ENCODE measurements at places on chromosomes 16 and 17. TPM values are rescaled to one million over a fixed set of nuclear protein-coding genes. Genes with fewer than 3 reads are reported as not detected.

GRCh38 chr16:77093999-77094398 lies 97.0 kb upstream of the MON1B start:
- no peak overlapping the region for H3K27ac ChIP-seq
- no peaks in the 10 kb centered on the region for H3K36me3 ChIP-seq
- H3K4me3 ChIP-seq = no peak overlapping the region
- no peak for DNase-seq

DNA sequence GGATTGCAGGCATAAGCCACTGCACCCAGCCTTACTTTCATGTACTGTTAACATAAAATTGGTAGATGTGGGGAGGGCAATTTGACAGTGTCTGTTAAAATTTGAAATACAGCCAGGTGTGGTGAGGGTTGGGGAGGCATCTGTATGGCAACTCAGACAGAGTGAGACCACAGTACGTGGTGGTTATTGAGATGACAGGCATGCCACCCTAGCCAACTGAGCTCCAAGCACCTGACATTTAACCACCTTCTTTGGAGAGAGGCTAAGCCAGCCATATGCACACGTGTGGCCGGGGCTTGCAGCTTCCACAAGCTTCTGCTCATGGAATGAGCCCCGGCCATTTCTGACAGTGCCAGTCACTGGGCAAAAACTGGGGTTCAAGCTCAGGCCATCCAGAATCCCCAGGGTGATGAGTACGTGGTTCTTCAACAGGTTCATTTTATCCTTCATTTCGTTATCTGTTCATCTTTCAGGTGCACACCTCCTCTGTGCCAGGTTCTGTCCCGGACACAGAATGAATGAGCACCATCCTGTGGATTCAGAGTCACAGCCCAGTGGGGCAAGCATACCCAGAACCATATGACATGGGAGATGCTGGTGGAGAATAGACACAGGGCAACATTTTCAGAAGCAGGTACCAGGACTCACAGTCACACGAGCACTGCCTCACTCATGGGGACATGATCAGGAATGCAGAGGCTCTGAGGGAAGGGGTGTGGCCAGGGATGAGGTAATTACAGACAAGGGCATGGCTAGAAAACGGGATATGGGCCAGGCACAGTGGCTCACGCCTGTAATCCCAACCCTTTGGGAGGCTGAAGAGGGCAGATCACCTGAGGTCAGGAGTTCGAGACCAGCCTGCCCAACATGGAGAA lies 36.2 kb downstream of the C16orf82 start:
- H3K4me3 ChIP-seq = no peak overlapping the region
- no peaks in the 10 kb centered on the region for H3K4me1 ChIP-seq
- H3K36me3 ChIP-seq = no peaks in the 10 kb centered on the region
- no peak overlapping the region for H3K27ac ChIP-seq

DNA sequence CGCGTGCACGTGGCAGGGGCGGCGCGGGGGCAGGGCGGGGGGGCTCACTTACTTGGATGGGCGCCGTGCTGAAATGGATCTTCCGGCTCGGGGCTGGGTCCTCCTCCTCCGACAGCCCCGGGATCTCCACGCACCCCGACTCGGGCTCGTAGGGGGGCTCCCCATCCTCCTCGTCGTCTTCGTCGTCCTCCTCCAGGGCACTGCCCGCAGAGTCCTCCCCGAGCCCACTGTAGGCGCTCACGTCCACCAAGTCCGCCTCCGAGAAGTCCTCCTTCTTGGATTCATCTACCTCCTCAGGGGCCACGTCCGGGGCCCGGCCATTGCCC lies 1.4 kb downstream of the PPP1R9B start:
- peaks cover 53% of the 10 kb centered on the region for H3K4me1 ChIP-seq
- peak overlapping the region; percentile 86 for H3K27ac ChIP-seq
- H3K4me3 ChIP-seq = peak overlapping the region; percentile 95
- H3K36me3 ChIP-seq = peaks cover 43% of the 10 kb centered on the region
- no peaks in the 10 kb centered on the region for H3K27me3 ChIP-seq

The TBC1D3K gene
- not detected for total RNA-seq

DNA sequence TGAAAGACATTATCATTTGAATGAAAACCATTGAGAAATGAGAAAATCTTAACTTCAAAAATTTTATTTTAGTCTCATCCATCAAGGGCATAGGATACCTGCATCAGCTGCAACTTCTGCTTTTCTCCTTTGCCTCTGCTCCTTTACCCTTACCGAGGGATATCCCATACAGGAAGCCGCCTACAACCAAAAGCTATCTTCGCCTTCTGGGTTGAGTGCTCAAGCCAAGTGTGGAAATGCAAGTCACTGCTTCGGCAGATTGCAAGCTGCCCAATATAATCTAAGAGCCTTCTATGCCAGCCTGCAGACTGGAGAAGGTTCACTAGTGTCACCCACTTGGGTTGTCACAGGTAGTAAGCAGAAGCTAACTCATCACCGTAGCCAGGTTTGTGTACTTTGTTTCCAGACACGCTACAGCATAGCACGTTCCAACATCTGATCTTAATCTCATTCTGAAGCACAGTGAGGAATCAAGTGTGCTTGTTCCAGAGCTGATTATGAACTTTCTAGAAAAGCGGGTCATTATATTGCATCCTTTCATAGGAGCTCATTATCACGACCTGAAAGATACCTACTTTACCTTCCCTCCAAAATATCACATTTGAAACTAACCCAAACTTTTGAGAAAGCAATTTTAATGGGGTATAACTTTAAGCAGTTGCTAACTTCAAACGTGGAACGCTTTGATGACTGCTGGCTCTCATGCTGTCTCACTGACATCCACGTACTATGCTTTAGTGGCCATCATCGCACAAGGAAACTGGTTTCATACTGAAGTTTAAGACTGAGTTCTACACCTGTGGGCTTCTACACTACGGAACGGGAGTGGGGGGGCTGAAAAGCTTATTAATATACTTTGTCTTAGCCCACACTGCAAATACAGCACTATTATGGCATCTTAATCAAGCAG lies 8.0 kb upstream of the UNK start:
- peaks cover 3% of the 10 kb centered on the region for H3K27me3 ChIP-seq
- H3K4me1 ChIP-seq = peaks cover 32% of the 10 kb centered on the region
- H3K4me3 ChIP-seq = peak overlapping the region; percentile 86
- H3K36me3 ChIP-seq = peaks cover 43% of the 10 kb centered on the region

All from activated CD8-positive, alpha-beta T cell treated with anti-CD3 and anti-CD28 coated beads, Interleukin-2, amount 10 ng/mL, durations not matched to agents 7 days and 5 days (primary cell).